Calu3 (cell line): ENCODE measurements at places on chromosomes 4 and X. TPM values are rescaled to one million over a fixed set of nuclear protein-coding genes. Genes with fewer than 3 reads are reported as not detected.

ALAS2 gene
- not detected in 2 replicates for total RNA-seq

MXRA5 gene
- 1.9 and 2.6 TPM in 2 replicates for total RNA-seq

NDST3 gene
- total RNA-seq: 0.12 and 0.15 TPM in 2 replicates

ATP5ME gene
- 122 and 124 TPM in 2 replicates for total RNA-seq

- DNase-seq: no peak
Observed at GRCh38 chr4:173191623-173192041, 23.0 kb downstream of the GALNT7 start.

DNA sequence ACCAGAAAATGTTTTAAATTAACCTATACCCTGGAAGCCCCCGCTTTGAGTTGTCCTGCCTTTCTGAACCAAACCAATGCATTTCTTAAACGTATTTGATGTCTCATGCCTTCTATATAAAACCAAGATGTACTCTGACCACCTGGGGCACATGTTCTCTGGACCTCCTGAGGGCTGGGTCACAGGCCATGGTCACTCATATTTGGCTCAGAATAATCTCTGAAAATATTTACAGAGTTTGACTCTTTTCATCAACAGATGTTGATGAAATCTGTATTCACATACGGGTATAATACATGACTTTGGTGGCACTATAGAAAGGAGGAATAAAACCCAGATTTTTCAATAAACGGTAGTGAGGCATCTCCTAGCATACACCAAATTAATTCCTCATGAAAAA, 55.7 kb downstream of the STAP1 start:
- DNase-seq: no peak

GRCh38 chr4:35216636-35217035, 1027.7 kb downstream of the ARAP2 start:
- DNase-seq: no peak

DNA sequence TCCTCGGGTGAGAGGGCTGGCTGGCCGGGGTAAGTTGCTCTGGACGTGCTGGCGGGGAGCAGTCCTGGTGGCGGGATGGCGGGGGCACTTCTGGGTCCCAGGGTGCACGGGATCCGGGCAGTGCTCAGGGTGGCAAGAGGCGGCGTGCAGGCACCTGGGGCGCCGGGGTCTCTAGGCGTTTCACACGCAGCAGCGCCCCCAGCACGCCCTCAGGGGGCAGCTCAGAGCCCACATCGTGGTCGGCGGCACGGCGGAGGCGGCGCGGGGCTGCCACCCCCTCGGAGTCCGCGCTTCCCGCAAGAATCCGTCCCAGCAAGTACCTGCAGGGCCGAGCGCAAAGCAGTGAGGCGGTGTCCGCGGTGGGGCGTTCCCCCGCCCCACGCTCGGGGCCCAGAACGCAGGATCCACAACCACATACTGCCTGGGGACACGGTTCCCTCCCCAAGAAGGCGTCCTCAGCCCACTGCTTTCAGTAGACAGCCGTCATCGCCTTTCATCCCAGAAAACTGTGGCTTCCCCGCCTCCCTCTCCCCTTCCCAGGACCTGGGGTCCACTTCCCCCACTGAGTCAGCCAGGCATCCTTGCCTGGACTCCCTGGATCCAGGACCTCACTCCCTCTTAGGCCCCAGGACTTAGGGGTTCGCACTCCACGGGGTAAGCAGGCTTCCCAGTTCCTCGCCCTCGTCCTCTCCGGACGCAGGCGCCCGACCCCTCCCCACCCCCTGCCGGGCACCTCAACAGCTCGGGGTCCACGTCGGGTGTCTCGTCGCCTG, 4.1 kb downstream of the PCSK1N start:
- no peak for DNase-seq

GRCh38 chrX:10039821-10040793, 72.9 kb downstream of the CLDN34 start:
- DNase-seq: no peak
